ENCODE measurements at places on chromosomes 1 and 21. TPM values are rescaled to one million over a fixed set of nuclear protein-coding genes. Genes with fewer than 3 reads are reported as not detected.

Gene CHAF1B
- total RNA-seq, result 2.5 TPM

- no peak for DNase-seq
Measured at GRCh38 chr1:13911697-13912619, 212.0 kb downstream of the PRDM2 start.

- DNase-seq, result no peak
Measured at GRCh38 chr21:34887725-34888568, 161.2 kb downstream of the RUNX1 start.

Gene KIF21B
- total RNA-seq, result 1.5 TPM

- no peak for DNase-seq
Measured at GRCh38 chr1:196442366-196442765, 165.9 kb downstream of the KCNT2 start.

DNA sequence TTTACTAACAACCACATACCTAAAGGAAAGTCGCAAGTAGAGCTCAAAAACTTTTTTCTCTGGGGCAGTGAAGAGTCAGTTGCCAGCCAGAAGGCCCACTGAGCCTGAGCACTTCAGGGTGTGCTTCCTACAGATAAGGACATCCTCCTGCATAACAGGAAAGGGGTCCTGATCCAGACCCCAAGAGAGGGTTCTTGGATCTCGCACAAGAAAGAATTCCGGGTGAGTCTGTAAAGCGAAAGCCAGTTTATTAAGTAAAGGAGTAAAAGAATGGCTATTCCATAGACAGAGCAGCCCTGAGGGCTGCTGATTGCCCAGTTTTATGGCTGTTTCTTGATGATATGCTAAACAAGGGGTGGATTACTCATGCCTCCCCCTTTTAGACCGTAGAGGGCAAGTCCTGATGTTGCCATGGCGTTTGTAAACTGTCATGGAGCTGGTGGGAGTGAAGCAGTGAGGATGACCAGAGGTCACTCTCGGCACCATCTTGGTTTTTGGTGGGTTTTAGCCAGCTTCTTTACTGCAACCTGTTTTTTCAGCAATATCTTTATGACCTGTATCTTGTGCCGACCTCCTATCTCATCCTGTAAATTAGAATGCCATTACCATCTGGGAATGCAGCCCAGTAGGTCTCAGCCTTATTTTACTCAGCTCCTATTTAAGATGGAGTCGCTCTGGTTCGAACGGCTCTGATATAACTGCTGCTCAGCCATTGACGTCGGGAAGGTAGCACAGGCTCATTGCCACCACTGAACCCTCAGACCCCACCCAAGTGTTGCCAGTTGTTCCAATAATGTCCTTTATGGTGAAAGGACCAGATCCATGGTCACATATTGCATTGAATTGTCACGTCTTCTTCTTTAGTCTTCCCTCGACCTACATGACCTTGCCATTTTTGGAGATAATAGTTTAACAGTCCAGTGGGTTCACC, 96.6 kb upstream of the ERRFI1 start:
- DNase-seq, result no peak

DNA sequence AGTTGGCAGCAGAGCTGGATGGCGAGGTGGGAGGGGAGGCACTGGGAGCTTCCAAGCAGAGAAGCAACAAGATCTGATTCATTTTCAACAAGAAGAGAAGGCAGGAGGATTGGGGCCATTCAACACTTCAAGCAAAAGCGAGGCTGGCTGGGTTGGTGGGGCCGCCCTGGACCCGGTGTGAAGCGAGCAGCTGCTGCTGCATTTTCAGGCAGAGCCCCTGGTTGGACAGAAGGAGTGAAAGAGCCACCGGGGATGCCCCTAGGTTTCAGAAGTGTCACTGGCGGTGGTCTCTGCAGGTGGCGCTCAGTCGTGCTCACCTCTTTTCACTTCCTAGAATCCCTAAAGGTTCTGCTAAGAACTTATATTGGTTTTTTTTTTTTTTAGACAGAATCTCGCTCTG, 18.0 kb downstream of the SLC2A7 start:
- DNase-seq, result no peak

Gene NPPA
- not detected for total RNA-seq

Gene DMBX1
- total RNA-seq, result not detected

- no peak for DNase-seq
Measured at GRCh38 chr1:149903836-149904491, 4.6 kb downstream of the BOLA1 start.

GRCh38 chr1:78622548-78622947, 2.3 kb downstream of the IFI44L start:
- no peak for DNase-seq

GRCh38 chr1:15428815-15429435, 9.3 kb upstream of the CTRC start:
- no peak for DNase-seq

Gene MAN1C1
- total RNA-seq, result 18.2 TPM

- no peak for DNase-seq
Measured at GRCh38 chr1:234970731-234971476, 157.7 kb downstream of the TOMM20 start.

DNA sequence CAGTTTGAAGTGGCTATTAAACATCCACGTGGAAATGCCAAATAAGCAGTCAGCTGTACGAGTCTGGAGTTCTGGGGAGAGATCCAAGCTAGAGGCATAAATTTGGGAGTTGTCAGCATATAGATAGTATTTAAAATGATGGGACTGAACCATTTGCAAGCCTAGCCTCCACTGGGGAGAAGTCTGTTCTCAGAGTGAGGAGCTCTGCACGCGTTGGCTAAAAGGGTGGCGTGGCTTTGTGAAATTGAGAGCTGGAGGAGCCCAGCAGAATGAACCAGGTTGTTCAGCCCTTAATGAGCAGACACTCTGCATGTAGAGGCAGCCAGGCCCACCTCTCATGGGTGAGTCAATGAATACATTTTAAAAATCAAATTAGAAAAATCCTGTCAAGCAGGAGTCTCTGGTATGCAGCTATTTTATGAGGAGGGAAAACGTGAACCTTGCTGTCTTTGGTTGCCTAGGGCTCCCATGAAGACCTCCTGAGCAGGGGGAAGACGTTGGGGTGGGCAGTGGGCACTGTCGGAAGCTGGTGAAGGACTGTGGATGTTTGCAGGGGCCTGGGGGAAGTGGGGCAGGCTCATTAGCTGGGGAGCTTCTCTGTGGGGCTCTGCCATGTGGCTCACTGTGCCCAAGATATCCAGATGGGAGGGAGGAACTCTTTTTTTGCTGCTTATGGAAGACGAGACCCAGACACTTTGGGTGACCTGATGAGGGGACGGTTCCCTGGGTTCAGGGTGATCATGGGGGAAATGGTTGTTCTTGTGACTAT, 18.8 kb downstream of the TMCC2 start:
- no peak for DNase-seq

Gene ACTL8
- total RNA-seq, result not detected

- DNase-seq, result no peak
Measured at GRCh38 chr1:29162476-29163138, 19.1 kb downstream of the SRSF4 start.

DNA sequence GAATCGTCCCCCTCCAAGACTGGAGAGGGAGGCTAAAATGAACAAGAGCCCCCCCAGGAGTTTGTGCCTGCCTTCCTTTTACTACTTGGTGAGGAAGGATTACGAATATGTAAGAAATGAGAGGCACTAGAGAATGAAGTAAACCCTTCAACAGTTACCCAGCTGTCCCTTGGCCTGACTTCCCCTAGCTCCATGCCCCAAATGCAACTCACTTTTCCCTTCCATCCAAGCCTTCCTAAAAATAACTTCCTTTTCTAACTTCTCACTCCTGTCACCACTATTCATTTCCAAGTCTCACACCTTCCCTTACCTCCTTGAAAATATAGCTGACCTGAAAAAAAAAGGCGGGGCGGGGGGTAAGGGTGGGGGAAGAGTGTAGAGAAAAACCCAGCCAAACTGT, 96.6 kb upstream of the HNRNPU start:
- no peak for DNase-seq

- DNase-seq, result no peak
Measured at GRCh38 chr1:45385302-45385701, 45.1 kb upstream of the MUTYH start.

Gene SMCP
- total RNA-seq, result not detected

Gene B3GALT2
- total RNA-seq, result 19.5 TPM

Gene SLC45A1
- 1.6 TPM for total RNA-seq

Gene GRHL3
- total RNA-seq, result 15.1 TPM

GRCh38 chr1:151846062-151846568, 6.5 kb upstream of the C2CD4D start:
- no peak for DNase-seq

Gene RNU5D-1
- total RNA-seq, result not detected

Gene CD160
- 1.0 TPM for total RNA-seq

DNA sequence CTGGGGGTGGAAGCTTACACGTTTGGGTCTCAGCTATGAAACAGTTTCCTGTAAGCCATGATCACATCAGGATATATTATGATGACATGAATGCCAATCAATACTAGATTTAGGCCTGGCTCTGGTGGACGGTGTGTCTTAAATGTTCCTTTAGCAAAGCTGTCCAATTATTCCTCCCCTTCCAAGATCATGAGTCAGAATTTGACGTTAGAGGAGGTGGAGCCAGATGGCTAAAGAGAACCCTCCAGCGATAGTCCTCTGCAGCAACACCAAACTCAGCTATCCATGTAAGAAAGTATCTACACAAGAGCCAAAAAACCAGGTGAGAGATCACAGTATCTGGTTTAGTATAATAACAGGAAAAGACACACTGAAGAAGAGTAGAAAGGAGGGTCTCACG, 47.8 kb downstream of the PACC1 start:
- DNase-seq, result no peak

GRCh38 chr1:209720326-209720725, 15.7 kb downstream of the HSD11B1 start:
- no peak for DNase-seq

DNA sequence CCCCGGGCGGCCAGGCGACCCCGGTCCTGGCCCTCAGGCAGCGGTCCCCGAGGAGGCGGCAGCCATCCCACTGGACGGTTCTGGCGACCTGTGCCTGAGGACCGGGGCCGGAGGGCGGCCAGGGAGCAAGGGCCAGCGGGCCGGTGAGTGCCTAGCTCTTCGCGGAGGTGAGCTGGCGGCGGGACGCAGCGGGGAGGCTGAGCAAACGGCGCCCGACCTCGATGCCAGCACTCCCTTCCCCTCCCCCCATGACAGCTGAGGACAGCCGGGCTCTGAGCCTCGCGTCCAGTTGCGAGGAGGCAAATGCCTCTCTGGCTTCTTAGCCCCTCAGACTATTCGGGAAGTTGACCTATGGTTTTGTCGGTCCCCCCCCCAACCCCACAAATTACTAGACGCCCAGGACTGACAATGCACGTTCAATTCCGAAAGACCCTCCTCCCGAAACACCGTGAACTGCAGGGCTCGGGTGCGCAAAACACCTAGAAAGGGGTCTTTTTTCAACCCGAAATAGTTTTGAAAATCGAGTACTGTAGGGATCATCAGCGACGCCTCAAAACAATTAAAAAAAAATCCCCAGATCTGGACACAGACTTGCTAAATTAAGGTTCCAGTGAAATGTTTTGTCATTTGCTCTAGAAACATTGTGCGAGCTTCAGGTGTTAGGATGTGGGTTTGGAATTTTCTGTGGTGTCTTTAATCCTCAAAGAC, 8.3 kb downstream of the CDKN2C start:
- no peak for DNase-seq

Gene CA14
- 0.37 TPM for total RNA-seq

Data from urinary bladder (tissue), 4 donors.